ENCODE measurements at places on chromosomes 7 and 10.
A peak's percentile ranks its signal among the peaks of the same experiment; 100 is the strongest.

- DNase-seq = no peak
Observed at GRCh38 chr10:11345224-11346054, 266.0 kb downstream of the USP6NL start.

DNA sequence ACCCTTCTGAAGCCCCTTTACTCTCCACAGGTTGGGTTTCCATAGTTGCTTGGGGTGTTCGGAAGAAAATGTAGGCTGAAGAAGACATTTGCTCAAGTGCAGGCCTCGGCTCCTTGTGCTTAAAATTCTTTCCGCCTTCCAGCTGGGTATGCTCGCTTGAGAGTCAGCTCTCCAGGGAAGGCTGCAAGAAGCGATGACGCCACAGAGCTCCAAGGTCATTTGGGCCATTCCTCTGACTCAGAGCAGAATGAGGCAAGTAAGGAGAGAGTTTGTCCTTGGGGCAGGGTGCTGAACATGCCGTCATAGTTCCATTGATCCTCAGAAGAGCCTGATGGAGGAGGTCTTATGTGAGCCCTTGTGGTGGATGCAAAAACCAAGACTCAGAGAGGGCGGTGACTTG is 27.4 kb upstream of the HSPA12A start:
- DNase-seq = no peak

GRCh38 chr7:151868396-151869108 is 8.4 kb downstream of the PRKAG2 start:
- DNase-seq = no peak

DNA sequence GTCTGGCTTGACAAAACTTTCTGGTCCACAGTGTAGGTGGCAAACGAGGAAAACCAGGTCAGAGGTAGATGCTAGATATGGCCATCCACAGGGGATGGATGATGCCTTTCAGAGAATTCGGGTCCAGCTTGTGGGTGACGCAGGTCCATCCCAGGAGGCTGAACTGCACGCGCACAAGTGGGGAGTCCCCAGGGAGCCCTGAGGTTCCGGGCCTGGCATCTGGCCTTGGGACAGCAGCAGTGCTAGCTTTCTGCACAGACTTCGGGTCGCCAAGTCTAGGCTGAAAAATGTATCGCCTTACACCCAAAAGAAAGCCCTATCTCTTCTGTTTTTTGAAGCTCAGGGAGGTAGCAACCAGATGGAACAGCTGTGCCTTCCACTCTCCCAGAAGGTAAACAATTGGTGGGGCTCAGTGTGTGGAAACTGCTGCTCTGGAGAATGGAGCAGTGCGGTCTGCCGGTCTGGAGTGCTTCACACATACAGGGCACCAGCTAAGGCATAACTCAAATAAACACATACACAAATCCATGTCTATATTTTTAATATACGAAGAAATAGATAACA is 119.3 kb upstream of the ACBD5 start:
- peak; percentile 65 for DNase-seq

DNA sequence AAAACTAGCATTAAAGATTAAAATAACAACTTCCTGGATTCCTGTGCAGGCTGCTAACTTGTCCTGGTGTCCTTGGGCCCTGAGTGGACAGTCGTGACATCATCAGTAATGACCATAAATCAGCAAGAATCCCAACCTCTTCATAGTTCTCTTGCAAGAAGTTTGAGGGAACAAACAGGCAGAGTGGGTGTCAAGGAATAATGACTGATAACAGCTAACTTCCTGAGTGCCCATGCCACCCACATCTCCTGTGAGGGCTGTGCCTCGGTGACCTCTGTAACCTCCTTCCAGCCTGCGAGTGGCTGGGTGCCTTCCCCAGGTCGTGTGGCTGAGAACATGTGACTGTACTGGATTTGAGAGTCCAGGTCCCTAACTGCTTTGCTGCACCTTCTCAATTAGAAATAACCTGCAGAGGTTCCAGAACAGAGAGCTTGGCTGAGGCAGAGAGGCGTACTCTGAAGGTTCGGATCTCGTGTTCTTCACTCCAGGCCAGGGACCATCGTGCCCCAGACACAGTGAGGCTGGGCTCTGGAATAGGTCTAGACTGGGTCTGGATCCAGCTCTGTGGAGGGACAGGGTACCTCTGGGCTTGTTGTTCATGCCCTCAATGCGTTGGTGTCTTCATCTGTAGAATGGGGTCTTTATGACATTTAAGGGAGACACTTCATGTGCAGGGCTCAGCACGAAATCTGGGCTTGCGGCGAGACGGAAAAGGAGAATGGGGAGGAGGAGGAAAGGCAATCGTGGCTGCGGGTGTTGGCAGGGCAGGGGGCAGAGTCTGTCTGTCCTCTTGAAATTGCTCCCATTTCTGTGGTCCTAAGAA is 313.1 kb upstream of the ZNF32 start:
- no peak for DNase-seq

DNA sequence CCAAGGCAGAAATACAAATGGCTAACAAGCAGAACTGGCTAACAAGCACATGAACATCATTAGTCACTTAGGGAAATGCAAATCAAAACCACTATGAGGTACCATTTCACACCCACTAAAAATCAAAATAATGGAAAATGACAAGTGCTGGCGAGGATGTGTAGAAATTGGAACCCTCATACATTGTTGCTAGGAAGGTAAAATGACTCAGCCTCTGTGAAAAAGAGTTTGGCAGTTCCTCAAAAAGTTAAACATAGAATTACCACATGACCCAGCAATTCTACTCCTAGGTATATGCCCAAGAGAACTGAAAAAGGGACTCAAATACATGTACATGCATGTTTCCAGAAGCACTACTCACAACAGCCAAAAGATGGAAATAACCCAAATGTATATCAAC is 52.8 kb upstream of the ANAPC16 start:
- no peak for DNase-seq

DNA sequence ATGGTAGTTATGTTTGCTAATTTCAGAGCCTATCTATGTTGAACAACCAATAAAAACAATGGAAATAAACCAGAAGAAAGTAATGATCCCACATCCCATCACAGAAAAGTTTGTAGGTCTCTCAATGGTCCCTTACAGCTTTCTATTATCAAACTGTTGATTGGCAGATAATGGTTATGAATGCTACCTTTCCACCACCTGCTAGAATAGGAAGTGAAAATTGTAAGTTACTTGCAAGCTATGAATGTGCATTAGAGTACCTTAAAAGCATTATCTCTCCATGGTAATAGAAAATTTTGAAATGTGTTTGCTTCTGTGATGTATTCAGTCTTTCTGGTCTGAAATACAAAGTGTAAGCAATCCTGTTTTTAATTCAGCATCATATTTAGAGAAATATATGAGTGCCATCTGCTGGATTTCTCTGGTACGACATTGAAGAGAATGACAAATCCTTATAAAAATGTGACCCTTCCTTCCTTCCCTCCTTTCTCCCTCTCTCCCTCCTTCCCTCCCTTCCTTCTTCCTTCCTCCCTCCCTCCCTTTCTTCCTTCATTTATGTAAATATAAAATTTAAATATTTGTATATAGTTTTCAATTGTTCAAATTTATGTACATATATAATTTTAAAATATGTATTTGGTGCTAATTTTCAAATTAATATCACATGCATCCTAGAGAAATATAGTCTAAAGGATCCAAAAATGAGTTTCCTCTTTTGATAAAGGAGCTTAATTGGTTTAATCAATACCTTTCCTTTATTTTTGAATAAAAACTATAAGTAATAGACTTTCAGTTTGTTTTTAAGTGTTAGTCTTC is 41.4 kb upstream of the PNLIPRP3 start:
- DNase-seq = peak; percentile 11

DNA sequence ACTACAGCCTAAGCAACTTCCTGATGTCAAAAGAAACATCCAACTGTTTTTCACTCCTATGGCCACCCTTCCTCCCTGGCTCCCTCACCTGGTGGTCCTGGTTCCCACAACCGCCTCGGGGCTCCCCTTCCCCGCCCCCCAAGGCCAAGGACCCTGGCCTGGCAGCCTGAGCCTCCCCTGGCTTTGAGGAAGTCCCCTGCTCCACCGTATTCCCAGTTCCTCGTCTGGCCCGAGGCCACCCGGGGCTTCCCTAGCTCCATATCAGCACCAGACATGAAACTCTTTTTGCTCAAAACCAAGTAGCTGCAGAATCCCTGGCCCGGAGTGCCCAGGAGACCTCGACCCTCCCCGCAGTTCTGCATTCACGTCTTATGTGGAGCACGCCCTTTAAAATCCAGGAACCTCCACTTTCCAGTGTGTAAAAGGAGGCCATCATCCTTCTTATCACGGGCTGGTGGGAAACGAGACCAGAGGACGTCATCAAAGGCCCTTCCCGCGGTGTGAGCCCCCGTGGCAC is 82.9 kb downstream of the PRKAG2 start:
- DNase-seq = no peak

DNA sequence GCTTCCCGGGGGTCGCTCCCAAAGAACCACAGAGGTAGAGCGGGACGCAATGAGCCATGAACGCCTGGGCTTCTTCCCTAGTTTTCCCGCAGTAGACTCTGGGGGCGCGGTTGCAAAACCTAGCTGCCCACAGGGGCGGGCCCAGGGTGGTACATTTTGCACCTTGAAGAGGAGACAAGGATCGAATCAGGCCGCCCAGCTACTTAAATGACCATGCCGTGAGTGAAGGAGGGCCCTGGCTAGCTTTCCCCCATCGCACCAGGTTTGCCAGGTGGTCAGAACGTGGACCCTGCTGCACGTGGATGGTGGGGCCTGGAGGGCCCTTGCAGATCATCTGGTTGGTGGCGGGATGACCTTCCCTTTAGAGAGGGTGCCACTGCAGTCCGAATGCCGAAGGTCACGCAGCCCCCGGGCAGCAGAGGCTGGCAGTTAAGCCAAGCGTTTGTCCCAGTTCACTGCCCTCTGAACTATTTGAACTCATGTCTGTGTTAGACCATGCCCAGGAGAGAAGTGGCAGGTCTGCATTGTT is 604 bp upstream of the SHTN1 start:
- no peak for DNase-seq

- DNase-seq = no peak
Observed at GRCh38 chr10:121838149-121838548, 89.7 kb downstream of the ATE1 start.

GRCh38 chr7:50956522-50957155 is 173.9 kb upstream of the GRB10 start:
- DNase-seq = no peak

DNA sequence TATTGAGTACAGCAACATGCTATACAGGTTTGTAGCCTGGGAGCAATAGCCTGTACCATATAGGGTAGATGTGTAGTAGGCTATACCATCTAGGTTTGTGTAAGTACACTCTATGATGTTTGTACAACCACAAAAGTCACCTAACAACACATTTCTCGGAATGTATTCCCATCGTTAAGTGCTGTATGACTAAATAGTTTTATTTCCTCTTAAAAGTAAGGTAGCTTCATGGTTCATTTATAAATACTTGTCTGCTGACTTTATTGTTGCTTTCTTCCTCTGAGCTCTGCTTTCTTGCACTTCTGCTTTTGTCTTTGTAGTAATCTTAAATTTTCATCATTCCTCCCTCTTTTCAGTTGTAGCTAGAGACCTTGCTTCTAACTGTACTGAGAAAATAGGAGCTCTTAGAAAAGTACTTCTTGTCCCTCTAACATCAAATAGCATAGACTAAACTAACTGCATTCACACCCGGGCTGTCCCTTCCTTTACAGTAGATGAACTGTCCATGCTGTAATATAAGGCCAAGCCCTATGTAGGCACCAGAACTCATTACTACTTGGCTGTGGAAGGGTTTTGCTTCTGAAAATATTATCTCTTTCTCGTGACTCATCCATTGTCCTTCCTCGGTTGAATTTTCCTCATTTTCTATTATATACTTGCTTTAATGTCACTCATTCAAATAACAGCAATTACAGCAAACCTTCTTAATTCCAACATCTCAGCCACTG is 55.4 kb upstream of the FAM3C start:
- DNase-seq = no peak

GRCh38 chr7:106952001-106952657 is 87.0 kb downstream of the PIK3CG start:
- DNase-seq = no peak

- no peak for DNase-seq
Observed at GRCh38 chr10:114933588-114933987, 4.4 kb upstream of the TRUB1 start.

DNA sequence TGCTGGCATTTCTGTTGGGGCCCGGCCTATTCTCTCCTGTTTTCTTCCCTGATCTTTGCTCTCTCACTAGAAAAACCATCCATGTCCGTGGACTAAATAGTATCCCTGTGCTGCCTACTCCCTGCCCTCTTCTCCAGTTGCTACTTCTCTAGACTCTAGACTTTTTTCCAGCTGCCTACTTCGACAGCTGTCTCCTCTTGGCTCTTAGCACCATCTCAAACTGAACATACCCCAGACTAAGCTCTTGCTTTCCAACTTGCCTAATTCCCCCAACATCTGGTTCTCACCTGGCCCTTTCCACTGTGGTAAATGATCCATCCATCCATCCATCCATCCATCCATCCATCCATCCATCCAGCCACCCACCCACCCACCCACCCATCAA is 19.5 kb downstream of the ADCYAP1R1 start:
- DNase-seq = no peak

DNA sequence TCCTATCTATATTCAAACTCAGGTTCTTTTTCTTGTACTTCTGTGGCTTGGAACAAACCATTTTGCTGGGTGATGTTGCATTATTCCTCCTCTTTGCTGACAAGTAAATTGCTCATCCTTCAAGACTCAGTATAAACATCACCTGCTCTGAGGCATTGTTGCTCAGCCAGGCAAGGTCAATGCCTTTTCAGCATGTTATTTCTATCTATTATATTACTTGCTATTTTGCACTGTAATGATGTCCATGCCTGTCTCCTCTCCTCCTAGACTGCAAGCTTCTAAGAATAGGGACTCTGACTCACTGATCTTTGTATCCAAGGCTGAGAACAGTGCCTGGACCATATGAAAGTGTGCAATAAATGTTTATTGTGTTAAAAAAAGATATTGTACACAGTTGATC is 293.8 kb downstream of the RNLS start:
- no peak for DNase-seq

DNA sequence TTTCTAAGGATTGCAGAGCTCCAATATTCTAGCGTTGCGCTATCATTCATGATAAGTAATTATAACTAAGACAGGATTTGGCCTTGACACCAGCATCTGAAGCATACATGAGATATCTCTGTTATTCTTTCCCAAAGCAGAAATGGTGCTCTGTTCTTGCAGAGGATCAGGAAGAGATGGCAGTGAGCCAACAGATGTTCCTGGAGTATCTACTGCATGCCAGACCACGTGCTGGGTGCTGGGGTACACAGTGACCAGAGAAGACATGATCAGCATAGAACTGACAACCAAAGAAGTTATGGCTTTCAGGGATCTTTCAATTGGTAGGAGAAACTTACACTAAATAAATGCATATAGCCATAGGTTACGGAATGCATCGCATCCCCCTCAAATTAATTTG is 63.7 kb upstream of the PLXNA4 start:
- no peak for DNase-seq

DNA sequence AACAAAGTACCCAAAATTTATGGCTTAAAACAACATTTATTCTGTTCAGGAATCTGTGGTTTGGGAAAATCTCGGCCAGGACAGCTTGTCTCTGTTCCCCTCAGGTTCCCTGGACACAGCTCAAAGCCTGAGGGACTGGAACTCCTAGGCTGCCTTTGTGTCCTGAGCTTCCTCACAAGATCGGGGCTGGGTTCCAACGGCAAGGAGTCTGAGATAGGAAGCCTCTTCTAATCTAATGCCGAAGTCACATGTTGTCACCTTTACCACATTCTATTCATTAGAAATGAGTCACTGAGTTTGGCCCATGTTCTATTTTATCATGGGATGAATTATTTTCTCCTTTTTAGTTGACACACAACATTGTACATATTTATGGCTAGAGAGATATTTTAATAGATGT is 80.5 kb downstream of the ANKRD26 start:
- DNase-seq = no peak
